ENCODE measurements at places on chromosomes 1 and 21.
A peak's percentile ranks its signal among the peaks of the same experiment; 100 is the strongest.

DNA sequence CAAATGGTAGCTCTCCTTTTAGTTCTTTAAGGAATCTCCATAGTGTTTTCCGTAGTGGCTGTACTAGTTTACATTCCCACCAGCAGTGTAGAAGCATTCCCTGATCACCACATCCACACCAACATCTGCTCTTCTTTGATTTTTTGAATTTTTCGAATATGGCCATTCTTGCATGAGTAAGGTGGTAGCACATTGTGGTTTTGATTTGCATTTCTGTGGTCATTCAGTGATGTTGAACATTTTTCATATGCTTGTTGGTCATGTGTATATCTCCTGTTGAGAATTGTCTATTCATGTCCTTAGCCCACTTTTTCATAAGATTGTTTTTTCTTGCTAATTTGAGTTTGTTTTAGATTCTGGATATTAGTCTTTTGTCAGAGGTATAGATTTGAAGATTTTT, 84.6 kb upstream of the B3GALT2 start:
- DNase-seq, result no peak

DNA sequence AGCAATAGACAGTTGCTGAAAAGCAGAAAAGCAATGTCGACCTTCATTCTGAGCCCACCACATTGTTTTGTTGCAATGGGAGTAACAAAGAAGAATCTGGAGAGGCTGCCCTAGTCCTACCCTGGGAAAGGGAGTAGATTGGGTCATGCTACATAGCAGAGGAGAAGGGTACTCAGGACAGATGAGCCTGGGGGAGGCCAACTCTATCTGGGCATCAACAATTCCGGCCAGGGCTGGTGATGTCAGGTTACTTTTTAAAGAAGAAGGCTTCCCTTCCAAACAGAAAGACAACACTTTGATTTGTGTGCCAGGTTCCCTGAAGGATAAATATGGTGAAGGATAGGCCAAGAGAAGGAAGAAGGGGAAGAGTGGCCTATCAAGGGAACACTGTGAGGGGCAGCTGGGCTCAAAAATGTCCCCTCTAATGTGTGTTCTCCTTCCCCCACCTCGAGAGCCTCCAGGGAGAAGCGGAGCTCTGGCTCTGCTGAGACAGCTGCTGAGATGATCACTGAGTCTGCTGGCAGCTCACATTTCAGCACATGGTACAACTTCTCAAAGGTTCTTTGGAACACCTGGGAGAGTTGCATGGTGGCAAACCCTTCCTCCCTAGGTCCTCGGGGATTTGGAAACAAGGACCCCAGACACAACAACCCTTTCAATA, 3.2 kb upstream of the ADIPOR1 start:
- DNase-seq, result no peak

GRCh38 chr1:160708118-160708517, 3.5 kb downstream of the CD48 start:
- no peak for DNase-seq

DNA sequence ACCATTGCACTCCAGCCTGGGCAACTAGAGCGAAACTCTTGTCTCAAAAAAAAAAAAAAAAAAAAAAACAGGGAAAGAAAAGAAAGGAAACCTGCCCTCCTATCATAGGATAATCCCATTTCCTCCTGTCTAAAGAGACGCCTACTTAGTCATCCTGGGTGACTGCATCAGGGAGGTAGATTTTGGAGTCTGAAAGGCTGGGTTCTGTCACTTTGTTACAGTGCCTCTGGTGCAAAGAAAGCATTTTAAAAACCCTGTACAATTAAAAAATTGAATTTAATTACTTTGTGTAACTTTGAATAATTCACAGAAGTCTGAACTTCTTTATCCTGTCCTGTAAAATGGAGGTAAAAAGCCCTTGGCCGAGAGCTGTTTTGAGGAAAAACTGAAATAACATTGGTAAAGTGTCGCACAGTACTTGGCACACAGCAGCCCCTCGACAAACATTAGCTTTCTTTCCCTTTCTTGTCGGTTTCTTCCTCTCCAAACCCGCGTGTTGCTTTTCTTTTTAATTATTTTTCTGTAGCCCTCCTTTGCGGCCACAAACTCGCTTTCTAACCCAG, 657 bp upstream of the HDAC1 start:
- no peak for DNase-seq

- no peak for DNase-seq
Observed at GRCh38 chr1:10588640-10589039, 113.9 kb downstream of the PEX14 start.

DNA sequence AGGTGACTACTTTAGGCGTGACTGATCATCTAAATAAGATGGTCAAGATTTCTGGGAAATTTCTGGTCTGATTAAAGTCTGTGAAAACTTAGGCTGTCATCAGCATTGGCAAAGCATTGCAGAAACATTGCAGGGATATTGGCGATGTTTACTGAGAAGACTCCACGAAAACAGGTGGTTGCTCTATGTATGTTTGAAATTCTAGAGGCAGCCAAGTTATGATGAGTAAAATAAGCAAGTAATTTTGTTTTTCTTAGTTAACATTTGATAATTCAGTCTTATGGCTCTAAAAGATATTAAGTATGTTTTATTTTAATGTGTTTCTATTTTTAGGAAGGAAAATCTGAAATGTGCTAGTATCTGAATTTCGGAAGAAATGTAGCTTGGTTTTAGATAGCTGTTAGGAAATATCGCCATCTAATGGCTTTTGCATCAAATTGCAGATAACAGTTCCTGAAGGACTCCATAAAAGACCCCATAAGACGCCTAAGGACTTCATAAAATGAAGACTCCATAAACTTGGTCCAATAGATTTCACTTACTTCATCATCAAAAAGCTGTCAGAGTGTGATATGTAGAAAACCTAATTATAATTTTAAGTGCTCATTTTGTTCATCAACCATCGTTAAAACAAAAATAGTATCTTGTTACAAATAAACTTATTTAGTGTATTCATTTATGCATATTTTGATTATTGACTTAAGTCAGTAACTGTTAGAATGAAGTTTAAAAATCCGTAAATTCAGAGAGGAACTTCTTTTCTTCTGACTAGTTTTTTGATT, 344.6 kb downstream of the RYR2 start:
- peak; percentile 0 for DNase-seq

DNA sequence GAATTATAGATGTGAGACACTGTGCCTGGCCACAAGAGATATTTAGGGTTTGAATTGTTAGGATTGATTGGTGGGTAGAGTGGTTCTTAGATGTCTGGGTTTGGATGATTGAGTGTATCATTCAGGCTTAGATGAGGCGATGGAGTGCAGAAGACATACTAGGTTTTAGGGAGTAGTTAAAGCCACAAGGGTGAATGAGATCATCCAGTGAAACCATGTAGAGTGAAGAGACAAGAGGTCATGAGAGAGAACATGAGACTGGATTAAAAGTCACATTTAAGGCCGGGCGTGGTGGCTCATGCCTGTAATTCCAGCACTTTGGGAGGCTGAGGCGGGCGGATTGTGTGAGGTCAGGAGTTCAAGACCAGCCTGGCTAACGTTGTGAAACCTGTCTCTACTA, 37.2 kb downstream of the ZFYVE9 start:
- no peak for DNase-seq

- no peak for DNase-seq
Observed at GRCh38 chr1:209434066-209434465, 149.4 kb upstream of the CAMK1G start.

GRCh38 chr1:1578371-1578940, 3.8 kb upstream of the SSU72 start:
- no peak for DNase-seq

- DNase-seq, result no peak
Observed at GRCh38 chr1:214899908-214900460, 182.6 kb upstream of the KCNK2 start.

DNA sequence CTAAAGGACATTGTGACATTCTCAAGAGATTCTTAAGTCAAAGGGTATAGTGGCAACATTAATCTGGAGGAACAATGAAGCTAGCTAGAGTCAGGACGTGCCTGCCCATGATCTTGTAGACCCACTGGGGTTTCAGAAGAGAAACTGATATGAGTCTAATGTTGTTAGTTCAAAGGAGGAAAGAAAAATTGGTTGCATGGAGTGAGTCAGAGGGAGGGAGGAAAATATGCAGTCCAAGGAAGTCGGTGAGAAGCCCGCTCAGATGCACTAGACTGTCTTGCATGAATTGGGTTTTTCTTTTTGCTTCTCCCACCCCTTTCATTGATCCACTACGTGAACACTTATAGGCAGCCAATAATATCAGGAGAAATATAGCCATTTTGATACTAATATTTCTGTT, 53.8 kb upstream of the SYT14 start:
- DNase-seq, result no peak

GRCh38 chr1:215055281-215055935, 27.1 kb upstream of the KCNK2 start:
- DNase-seq, result no peak

All from NCI-H748 treated with DMSO at 0.1 percent for 48 hours (cell line).